GM12878 (cell line): ENCODE measurements at places on chromosomes 4 and X. TPM values are rescaled to one million over a fixed set of nuclear protein-coding genes. Genes with fewer than 3 reads are reported as not detected.

GLRA2 gene
- not detected in 2 replicates for total RNA-seq

SLC49A3 gene
- total RNA-seq: 0.74 and 0.85 TPM in 2 replicates

F8A1 gene
- 76.4 and 77.8 TPM in 2 replicates for total RNA-seq

NIPAL1 gene
- 8.7 and 10.0 TPM in 2 replicates for total RNA-seq

NALF2 gene
- total RNA-seq: not detected in 2 replicates

SLC6A14 gene
- total RNA-seq: 0.05 and 0.24 TPM in 2 replicates

CPLX1 gene
- 1.2 and 2.2 TPM in 2 replicates for total RNA-seq

DCUN1D4 gene
- 20.8 and 22.1 TPM in 2 replicates for total RNA-seq

DNA sequence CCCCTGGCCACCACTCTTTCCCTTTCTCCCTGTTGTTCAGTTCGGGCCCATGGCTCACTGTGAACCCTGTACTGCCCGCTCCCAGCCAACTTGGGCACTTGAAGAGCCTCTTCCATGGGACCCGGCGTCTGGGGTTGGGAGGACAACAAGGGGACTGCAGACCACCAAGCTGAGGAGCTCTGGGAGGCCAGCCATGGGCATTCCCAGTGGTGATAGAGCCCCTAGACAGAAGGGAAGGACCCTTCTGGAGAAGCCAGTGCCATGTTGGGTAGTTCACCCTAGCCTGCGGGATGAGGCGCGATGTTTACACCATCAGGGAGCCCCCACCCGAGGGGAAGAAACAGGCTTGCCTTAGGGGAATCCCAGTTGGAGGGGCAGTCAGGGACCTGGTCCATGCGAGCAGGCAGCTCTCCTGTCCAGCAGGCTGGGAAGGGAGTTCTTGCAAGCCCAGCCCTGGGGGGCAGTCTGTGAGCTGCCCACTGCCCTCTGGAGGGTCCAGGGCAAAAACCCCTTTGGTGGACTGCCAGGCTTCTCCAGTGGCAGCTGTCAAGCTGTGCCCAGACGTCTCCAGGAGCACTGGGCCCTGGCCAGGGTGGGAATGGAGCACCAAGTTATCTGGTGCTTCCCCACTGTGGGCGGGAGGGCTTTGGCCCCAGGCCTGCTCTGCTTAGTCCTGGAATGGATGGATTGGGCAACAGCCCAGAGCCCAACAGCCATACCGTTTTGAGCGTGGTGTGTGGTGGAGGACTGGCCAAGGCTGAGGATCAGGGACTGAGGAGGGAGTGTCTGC lies 23.7 kb upstream of the UBA1 start:
- no peaks in the 10 kb centered on the region for H3K27me3 ChIP-seq
- peaks cover 8% of the 10 kb centered on the region for H3K36me3 ChIP-seq
- DNase-seq: no peak
- H3K4me1 ChIP-seq: no peaks in the 10 kb centered on the region

DNA sequence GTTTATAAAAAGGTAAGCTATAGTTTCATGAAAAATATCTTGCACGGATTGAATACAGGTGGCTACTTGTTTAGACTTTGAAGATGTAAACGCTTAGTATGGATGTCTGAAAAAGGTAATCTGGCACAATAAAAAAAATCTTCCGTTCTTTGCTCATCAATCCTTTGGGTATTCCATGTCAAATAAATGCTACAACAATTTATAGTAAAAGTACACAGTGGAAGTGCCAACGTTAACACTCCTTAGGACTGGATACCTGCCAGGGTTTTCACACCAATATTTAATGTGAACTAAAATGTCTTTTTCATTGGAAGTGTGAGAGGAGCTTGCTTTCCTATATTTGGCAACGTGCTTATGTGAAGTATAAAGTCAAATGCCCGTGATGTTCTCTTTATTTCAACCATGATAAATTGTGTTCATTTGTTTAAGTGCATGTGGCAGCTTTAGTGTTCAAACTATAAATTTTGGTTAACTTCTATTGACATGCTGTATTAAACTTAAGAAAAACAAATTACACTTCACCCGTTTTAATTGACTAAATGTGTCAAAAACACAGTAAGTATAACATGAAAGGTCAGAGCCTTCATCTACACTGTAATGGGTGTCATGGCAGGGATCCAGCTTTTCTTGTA lies 121.7 kb upstream of the HAND2 start:
- no peaks in the 10 kb centered on the region for H3K27me3 ChIP-seq
- H3K27ac ChIP-seq: no peak overlapping the region
- DNase-seq: no peak
- H3K4me1 ChIP-seq: no peaks in the 10 kb centered on the region

DNA sequence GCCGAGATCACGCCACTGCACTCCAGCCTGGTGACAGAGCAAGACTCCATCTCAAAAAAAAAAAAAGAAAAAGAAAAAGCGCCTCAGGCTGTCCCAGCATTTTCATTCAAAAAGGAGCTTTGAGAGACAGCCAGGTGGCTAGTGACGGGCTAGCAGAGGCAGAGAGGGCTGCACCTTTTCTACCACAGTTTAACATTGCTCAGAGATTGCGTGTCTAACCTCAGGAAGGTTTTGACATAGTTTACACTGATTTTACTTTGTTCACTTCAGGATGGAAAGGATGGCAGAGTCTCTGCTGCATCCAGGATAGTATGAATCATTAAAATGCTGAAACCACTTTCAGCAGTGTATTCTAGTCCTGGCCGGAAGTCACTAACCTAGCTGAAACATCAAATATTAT lies 28.1 kb downstream of the ZFP42 start:
- no peaks in the 10 kb centered on the region for H3K4me1 ChIP-seq
- H3K27ac ChIP-seq: no peak overlapping the region
- H3K27me3 ChIP-seq: no peaks in the 10 kb centered on the region
- no peaks in the 10 kb centered on the region for H3K36me3 ChIP-seq
- DNase-seq: no peak
- H3K4me3 ChIP-seq: no peak overlapping the region

DNA sequence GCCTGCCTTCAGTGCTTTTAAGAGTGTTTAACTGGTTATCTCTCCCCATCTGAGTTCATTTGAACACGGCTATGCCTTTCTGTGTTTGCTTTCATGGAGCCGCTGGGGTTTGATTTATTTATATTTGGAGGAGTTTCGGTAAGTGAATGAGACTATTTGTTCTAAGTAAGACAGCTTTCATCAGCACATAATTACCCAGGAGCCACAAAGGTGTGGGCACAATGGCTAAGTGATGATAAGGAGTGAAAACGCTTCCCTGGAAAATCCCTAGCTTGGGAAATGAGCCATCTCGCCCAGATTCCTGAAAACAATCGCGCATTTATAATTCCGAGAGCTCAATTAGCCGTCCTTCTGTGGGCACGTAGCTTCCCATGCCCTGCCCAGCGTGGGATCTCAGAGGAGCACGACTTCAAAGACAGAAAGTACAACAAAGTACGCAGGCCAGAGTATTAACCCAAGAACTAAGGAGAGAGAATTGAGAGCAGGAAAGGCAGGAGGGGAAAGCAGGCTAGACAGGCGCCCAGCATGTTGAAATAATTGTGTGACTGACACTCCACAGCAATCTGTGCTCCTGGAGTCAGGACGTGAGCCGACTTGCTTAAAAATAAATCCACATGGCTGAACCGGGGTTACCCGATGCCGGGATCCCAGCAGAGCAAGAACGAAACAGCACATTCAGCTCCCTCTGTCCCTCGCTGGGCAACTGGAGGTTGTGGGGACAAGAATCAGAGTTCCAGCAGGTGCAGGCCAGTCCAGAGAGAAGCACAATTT lies 99.0 kb downstream of the DHRSX start:
- no peak overlapping the region for H3K27ac ChIP-seq
- no peaks in the 10 kb centered on the region for H3K4me1 ChIP-seq

DNA sequence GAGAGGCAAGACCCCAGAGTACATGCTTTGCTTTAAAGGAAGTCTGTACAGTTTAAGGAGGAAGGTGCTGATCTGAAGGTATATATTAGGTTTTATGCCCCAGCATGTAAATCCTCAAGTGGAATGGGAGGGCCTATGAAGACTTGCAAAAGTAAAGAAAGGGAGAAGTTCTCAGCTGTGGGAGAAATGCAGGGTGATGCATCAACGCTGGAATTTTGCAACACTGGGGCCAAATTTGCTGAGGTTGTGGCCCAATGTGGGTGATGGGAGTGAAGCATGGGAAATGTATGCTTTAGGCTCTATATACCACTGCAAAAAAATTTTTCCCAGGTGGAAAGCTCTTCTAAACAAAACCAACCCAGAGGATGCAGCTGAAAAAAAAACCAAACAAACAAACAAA lies 33.8 kb upstream of the GPR174 start:
- no peak overlapping the region for H3K4me3 ChIP-seq
- H3K27me3 ChIP-seq: no peaks in the 10 kb centered on the region
- H3K4me1 ChIP-seq: peaks cover 8% of the 10 kb centered on the region; the same call in 1 of the 2 replicates
- DNase-seq: no peak
- H3K36me3 ChIP-seq: no peaks in the 10 kb centered on the region
- no peak overlapping the region for H3K27ac ChIP-seq

DNA sequence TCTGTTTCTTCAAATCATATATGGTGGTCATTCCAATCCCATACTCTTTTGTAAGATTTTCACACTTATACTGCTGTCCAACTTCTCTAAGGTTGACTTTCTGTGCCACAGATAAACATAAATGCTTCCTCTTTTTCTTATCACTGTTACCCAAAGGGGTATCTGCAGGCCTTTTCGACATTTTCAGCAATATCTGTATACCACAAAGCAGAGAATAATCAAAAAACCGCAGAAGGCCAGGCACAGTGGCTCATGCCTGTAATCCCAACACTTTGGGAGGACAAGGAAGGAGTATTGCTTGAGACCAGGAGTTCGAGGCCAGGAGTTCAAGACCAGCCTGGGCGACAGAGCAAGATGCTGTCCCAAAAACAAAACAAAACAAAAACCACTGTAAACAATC lies 3.1 kb upstream of the RFC1 start:
- H3K4me1 ChIP-seq: no peaks in the 10 kb centered on the region
- no peak overlapping the region for H3K4me3 ChIP-seq
- no peaks in the 10 kb centered on the region for H3K36me3 ChIP-seq
- no peak for DNase-seq

DNA sequence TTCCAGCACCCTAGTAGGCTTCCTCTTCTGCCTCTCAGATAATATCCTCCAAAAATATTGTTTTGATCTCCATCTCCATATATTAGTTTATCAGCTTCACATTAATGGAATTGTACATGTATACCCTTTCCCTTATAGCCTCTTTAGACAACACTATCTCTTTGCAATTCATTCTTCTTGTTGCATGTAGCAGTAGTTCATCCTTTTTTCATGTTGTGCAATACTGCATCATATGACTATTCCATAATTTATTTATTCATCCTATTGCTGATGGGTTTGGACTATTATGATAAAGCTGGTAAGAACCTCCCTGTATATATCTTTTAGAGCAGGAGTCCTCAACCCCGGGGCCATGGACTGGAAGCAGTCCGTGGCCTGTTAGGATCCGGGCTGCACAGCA lies 148.2 kb upstream of the FAT1 start:
- H3K4me1 ChIP-seq: no peaks in the 10 kb centered on the region
- H3K27ac ChIP-seq: no peak overlapping the region
- H3K27me3 ChIP-seq: no peaks in the 10 kb centered on the region
- H3K4me3 ChIP-seq: no peak overlapping the region

DNA sequence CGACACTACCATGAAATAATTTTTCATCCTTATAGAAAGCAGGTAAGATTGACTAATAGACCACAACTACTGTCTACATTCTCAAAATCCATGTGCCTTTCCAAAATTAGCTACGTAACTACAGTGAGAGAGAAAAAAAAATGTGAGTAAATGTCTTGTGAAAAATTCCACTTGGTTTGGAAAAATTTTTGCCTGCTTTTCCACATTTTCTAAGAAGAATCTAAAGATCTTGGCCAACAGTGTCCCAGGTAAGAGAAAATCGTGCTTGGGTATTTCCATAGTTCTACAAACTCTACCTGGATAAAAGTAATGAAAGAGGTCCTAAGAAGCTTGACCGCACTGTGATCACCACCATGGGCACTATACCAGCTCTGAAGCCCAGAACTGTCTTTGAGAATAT lies 1.4 kb upstream of the CLCN3 start:
- H3K4me3 ChIP-seq: peak overlapping the region; percentile 31; the same call in 1 of the 2 replicates
- H3K4me1 ChIP-seq: peaks cover 5% of the 10 kb centered on the region; the same call in 1 of the 2 replicates
- H3K36me3 ChIP-seq: no peaks in the 10 kb centered on the region
- no peaks in the 10 kb centered on the region for H3K27me3 ChIP-seq

- H3K36me3 ChIP-seq: no peaks in the 10 kb centered on the region
- no peak overlapping the region for H3K4me3 ChIP-seq
- DNase-seq: no peak
- peaks cover 34% of the 10 kb centered on the region for H3K4me1 ChIP-seq
- no peaks in the 10 kb centered on the region; the same call in 1 of the 2 replicates for H3K27me3 ChIP-seq
These were observed 50.2 kb upstream of the SHISA3 start for GRCh38 chr4:42347076-42347475.

- no peaks in the 10 kb centered on the region for H3K36me3 ChIP-seq
- peak within 1 kb of the TSS; percentile 72 for H3K27ac ChIP-seq
- peak; percentile 52 for DNase-seq
- peak within 1 kb of the TSS; percentile 78 for H3K4me3 ChIP-seq
These were observed at the start of gene FAM3A for GRCh38 chrX:154515966-154516655. Gene FAM3A, minus strand, starts transcription at chrX:154516232. Its CDS starts 460 bp downstream, at chrX:154515772.

- no peaks in the 10 kb centered on the region for H3K36me3 ChIP-seq
- peak overlapping the region; percentile 8; the same call in 1 of the 2 replicates for H3K27ac ChIP-seq
- peak; percentile 68 for DNase-seq
- H3K27me3 ChIP-seq: no peaks in the 10 kb centered on the region
These were observed 15.0 kb downstream of the APELA start for GRCh38 chr4:164892018-164892417.

GRCh38 chrX:41095908-41096307 lies 10.7 kb downstream of the USP9X start:
- peaks cover 3% of the 10 kb centered on the region; the same call in 1 of the 2 replicates for H3K4me1 ChIP-seq
- DNase-seq: no peak
- no peaks in the 10 kb centered on the region for H3K27me3 ChIP-seq

- H3K4me3 ChIP-seq: no peak overlapping the region
- no peak for DNase-seq
- no peaks in the 10 kb centered on the region for H3K27me3 ChIP-seq
- no peaks in the 10 kb centered on the region for H3K36me3 ChIP-seq
- H3K4me1 ChIP-seq: no peaks in the 10 kb centered on the region
- no peak overlapping the region for H3K27ac ChIP-seq
These were observed 22.4 kb downstream of the FAT1 start for GRCh38 chr4:186701273-186701672.

DNA sequence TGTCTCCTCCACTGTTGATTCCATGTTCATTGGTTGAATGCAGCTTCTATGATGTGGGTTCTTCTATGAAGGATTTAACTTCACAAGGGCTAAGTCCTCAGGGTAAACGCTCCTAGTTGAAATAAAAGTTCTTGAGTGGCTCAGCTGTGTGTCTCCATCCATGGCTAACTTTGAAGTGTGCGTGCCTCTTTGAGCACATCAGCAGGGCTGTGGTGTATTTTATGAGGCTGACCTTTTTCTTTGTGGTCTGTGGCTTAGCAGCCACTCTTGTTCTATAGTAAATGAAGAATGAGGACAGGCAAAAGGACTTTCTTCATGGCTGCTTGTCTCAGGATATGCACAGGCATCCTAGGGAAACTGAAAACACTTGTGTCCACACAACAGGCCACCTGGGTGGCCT lies 88.5 kb downstream of the KIT start:
- no peak for DNase-seq
- no peaks in the 10 kb centered on the region for H3K27me3 ChIP-seq
- H3K4me3 ChIP-seq: no peak overlapping the region
- H3K27ac ChIP-seq: no peak overlapping the region
- no peaks in the 10 kb centered on the region for H3K36me3 ChIP-seq
